ENCODE measurements at places on chromosomes 12 and 14. TPM values are rescaled to one million over a fixed set of nuclear protein-coding genes. Genes with fewer than 3 reads are reported as not detected.

- DNase-seq: no peak
These were observed 9.2 kb downstream of the GLIPR1 start for GRCh38 chr12:75489613-75490210.

DNA sequence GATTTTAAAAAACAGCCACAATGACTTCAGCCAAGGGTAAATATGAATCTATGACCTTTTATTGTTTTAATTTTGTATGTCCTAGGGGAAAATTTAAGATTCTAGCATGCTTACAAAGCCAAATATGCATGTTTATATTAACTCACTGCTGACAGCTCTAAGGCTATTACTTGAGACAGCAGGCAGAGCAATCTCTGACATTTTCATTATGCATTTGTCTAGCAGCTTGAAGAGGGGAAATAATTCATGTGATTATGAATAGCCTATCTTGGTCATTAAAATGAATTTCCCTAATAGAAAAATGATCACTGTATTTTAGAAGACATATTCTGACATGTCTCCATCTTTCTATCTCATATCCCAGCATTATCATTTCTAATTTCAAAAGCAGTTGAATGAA is 46.6 kb upstream of the HELB start:
- no peak for DNase-seq

GRCh38 chr14:68748260-68748659 is 44.6 kb downstream of the ZFP36L1 start:
- DNase-seq: no peak

DNA sequence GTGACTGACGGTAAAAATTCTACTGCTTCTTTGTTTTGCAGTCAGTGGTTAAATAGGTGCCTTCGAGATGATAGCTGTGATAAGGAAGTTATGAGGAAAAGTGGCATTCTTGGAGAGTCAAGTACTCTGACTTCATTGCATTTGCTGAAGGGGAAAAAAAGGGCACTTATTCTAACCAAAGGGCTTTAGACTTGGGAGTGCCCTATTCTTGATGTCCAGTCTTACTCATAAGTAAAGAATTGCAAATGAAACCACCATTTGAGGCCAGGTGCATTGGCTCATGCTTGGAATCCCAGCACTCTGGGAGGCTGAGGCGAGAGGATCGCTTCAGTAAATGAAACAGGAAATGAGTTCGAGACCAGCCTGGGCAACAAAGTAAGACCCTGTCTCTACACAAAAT is 40.3 kb downstream of the BRAP start:
- DNase-seq: no peak

DNA sequence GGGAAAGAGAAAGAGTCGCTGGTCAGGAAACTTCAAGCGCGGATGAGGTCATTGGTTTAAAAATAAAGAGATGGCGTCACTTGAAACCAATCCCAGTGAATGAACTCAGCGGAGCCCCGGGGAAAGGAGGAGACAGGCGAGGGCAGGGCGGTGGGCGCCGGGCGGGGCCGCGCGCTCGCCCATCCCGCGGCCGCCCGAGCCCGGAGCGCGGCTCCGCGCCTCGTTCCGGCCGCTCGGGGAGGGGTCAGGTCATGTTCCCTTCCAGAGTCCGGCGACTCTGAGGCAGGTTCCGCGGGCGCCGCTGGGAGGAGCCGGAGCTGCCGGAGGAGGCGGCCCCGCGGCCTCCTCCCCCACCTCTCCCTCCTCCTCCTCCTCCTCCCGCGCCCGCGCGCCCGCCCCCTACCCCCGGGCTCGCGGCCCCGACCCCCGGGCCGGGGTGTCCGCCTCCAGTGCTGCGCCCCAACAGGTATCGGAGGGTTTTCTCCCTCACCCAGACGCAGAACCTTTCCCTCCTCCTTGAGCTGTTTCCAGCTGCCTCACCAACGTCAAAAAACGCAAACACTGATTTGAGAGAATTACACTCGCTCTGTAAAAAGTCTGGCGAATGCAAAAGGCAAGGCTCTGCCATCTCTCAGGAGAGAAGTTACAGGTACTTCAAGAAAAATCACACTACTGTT is at the start of gene DUSP16:
Gene DUSP16 (minus strand): TSS at position 279 of the 677 bp plus-strand sequence. CDS start 41,765 bp downstream, outside the sequence.
- peak; percentile 96 for DNase-seq

- DNase-seq: no peak
These were observed 7.3 kb upstream of the M6PR start for GRCh38 chr12:8956772-8957171.

- no peak for DNase-seq
These were observed 2.8 kb upstream of the TSPAN8 start for GRCh38 chr12:71160585-71160984.

GRCh38 chr12:10033783-10034545 is 3.5 kb downstream of the CLEC9A start:
- DNase-seq: peak; percentile 4

DNA sequence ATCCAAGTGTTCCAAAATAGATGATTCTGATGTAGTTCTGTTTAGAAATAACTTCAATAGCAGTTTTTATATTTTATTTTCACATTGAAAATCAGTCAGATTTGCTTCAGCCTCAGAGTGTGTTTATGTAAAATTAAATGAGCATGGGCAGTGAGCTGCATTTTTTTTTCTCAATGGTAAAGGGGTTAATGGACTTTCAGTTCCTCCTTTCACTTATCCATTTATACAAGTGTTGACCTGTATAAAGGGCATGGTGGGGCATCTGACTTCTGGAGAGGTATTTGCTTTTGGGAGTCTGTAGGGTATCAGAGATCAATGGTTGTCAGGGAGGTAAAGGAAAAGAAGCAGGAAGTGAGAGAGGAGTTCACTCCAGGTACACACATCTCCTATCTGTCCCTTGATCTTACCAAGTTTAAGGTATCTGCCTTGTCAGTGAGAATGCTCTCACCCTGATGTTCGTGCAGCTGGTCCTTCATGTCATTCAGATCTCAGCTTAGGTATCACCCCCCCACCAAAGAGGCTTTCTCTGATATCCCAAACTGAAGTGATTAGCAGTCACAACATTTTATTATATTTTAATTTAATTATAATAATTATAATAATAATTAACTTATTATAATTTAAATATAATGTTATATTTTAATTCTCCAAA is 181.6 kb upstream of the LMNTD1 start:
- no peak for DNase-seq

GRCh38 chr12:50404307-50404706 is 3.6 kb downstream of the LARP4 start:
- DNase-seq: no peak

GRCh38 chr12:30965613-30965985 is 39.1 kb downstream of the TSPAN11 start:
- DNase-seq: no peak

DNA sequence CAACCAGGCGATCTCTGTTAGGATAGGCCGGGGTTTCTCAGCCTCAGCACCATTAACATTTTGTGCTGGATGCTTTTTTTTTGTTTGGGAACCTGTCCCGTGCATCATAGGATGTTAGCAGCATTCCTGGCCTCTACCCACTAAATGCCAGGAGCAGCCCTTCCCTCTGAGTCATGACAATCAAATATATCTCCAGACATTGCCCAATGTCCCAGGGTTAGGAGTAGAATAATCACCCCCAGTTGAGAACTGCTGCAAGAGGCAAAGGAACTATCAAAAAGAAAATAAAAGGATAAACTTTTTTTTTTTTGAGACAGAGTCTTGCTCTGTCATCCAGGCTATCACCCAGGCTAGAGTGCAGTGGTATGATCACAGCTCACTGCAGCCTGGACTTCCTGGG is 76.0 kb downstream of the ACACB start:
- no peak for DNase-seq

GRCh38 chr14:75383721-75384120 is 44.1 kb upstream of the JDP2 start:
- no peak for DNase-seq

DNA sequence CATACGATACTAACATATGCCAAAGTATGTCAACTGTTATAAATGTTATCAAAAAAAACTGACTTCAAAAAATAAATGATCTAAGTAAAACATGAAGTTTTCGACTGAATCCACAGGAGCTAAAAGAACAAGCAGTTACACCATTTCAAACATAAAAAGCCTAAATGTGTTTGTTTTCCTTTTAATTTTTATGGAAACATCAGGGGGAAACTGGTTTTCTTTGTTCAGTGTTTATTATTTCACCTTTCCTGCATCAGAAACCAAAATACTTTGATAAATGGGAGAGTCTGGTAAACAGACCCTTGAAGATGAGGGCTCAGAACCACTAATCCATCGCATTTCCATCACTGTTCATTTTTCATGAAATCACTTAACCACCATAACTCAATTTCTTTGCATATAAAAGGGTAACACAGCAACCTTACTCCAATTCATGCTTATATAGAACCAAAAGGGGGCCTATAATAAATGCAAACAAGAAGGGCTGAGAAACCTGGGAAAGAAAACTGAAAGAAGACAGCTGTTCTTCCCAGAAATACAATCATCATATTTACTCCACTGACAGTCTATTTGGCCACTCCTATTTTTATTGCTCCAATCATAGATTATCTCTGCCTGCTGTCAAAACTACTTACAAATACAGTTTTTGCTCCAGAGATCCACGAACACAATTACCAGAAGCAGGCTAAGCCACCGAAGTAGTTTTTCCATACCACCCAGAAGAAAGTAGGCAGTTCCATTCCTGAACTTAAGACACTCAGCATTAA is 17.0 kb downstream of the FGD6 start:
- DNase-seq: no peak

GRCh38 chr14:68619790-68620574 is 172.9 kb downstream of the ZFP36L1 start:
- DNase-seq: no peak

DNA sequence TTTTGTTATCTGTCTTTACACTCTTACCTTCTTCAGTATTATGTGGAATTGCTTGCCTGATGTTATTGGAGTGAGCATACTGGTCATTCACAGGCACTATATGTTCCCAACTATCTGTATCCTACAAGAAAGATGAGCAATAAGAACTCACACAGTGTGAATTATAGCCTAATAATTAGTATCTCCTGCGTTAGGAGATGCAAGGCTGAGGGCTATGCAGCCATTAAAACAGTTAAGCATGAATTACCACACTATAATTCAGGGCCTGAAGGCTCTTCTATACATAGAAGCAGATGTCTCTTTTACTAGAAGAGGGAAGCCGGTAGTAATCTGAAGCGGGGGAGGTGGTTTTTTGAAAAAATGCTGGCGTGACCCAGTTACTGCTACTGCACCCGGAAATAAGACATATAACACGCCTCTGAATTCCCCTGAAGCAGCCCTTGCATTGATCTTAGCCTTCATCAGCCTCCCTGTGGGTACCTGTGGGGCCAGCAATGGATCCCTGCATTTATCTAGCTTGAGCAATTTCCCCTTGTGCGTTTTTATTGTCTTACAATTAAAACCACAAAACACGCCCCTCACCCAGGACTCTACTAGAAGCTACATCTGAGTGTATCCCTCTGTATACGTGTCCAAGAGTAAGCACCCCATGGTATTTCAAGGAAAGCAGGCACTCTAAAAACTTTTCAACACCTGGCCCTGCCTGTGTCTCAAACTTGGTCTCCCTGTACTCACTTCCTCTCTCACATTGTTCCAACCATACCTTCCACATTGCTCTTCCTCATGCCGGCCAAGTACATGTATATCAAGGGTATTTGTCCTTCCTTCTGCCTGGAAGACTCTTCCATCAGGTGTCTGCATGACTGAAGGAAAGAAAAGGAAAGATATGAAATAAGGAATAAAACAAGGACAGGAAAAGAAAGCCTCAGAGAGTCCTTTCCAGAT is 210.9 kb upstream of the ARID2 start:
- DNase-seq: peak; percentile 16

GRCh38 chr12:13980538-13981295 is 685 bp downstream of the GRIN2B start:
- peak; percentile 28 for DNase-seq

DNA sequence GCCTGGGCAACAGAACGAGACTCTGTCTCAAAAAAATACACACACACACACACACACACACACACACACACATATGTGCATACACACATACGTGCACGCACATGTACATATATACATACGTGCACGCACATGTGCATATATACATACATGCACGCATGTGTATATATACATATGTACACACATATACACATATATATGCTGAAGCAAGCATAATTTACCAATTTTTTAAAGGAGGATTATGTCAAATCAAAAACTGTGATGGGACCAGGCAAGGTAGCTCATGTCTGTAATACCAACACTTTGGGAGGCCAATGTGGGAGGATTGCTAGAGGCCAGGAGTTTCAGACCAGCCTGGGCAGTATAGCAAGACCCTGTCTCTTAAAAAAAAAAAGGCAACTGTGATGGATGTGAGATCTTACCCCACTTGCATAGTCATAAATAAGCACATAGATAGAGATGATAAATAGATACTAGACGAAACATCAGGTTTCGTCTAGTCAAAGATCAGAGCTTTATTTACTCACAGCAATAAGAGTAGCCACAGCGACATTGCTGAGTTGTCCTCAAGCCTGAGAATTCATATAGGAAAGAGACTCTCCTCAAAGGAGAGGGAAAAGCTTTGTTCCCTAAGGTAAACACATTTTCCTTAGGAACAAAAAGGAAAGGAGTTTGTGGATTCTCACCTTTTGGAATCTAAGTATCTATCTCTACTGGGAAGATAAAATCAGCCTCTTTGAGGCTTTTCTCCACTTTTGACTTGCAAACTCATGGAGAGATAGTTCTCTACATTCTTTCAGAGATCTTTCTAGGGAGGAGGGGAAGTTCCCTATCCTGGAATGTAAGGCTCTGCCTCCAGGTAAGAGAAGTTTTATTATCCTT is 74.7 kb upstream of the AMN1 start:
- no peak for DNase-seq

DNA sequence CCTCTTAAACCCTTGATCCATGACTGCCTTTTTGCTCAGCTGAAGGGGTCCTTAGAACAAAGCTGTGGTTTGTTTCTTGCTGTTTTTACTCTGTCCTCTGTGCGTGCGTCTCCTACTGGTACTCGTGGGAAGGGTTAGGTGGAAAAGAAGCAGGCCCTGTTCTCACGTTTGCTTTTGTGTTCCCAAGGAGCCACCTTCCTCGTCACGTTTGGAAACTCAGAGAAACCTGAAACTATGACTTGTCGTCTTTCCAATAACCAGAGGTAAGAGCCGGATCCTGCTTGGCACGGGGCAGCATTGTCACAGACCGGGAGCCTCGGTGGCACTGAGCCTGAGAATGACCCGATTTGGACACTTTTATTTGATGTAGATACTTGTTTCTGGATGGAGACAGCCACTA is 13.1 kb downstream of the ZFYVE21 start:
- DNase-seq: no peak

The MYH6 gene
- 0.07 TPM for polyA plus RNA-seq

The ZFYVE26 gene
- polyA plus RNA-seq: 19.6 TPM

The AHNAK2 gene
- polyA plus RNA-seq: 1.8 TPM

The IFI27 gene
- polyA plus RNA-seq: 7.3 TPM

The UBE3B gene
- 29.7 TPM for polyA plus RNA-seq

The CLEC9A gene
- polyA plus RNA-seq: 0.31 TPM

The MYL2 gene
- polyA plus RNA-seq: not detected

The RD3L gene
- polyA plus RNA-seq: not detected

The EIF2S1 gene
- 96.4 TPM for polyA plus RNA-seq

The INHBC gene
- 0.26 TPM for polyA plus RNA-seq

The PZP gene
- polyA plus RNA-seq: 0.56 TPM

The TMEM132C gene
- polyA plus RNA-seq: 3.0 TPM

The KIF5A gene
- 0.68 TPM for polyA plus RNA-seq

The PTGER2 gene
- polyA plus RNA-seq: 7.8 TPM

The TAS2R13 gene
- 0.13 TPM for polyA plus RNA-seq

The CD4 gene
- 33.1 TPM for polyA plus RNA-seq
